ENCODE measurements at places on chromosomes 1 and 21.

GRCh38 chr1:20466273-20466672 lies 19.7 kb downstream of the CAMK2N1 start:
- peak; percentile 17 for DNase-seq

DNA sequence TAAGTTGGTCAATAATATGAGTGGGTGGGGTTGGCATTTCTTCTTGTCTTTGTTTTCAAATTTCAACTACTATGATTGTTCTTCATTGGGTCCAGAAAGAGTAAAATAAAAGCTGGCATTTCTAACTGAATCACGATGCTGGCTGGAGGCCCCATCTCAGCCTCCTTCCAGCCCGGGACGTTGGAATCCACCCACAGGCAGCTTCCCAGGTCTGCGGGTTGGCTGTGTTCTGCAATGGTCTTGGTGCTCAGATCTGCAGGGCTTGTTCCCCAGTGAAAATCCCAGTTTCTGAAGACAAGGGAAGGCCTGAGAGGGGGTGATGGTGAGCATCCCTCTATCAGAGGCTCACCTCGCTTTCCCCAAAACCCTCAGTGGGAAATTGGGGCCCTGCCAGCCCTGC lies 54.7 kb upstream of the ARHGEF16 start:
- no peak for DNase-seq

- DNase-seq = peak; percentile 74
Measured at GRCh38 chr1:151594143-151594625, 17.7 kb upstream of the SNX27 start.

GRCh38 chr1:244050835-244051444 lies at the start of gene ZBTB18:
ZBTB18 (plus strand) TSS chr1:244051283; CDS start chr1:244051432, 149 bp downstream.
- no peak for DNase-seq

DNA sequence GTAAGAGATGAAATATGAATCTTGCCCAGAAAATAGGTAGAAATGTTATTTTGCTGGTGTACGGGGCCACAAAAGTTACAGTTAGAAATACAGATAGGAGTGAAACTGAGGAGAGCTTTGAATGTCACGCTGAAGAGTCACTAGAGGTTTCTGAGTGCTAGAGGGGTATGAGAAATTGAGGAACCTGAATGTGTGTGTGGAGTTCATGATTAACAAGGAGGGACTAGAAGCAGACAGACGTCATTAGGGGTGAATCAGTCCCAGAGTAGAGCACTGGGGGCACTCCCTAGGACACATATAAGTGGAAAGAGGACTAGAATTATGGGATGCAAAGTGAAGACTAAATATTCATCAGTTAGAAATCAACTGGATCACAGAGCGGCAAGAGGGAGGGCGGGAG lies 188.9 kb upstream of the MAP1LC3C start:
- DNase-seq = no peak

- DNase-seq = no peak
Measured at GRCh38 chr21:42524341-42525028, 10.8 kb downstream of the SLC37A1 start.

DNA sequence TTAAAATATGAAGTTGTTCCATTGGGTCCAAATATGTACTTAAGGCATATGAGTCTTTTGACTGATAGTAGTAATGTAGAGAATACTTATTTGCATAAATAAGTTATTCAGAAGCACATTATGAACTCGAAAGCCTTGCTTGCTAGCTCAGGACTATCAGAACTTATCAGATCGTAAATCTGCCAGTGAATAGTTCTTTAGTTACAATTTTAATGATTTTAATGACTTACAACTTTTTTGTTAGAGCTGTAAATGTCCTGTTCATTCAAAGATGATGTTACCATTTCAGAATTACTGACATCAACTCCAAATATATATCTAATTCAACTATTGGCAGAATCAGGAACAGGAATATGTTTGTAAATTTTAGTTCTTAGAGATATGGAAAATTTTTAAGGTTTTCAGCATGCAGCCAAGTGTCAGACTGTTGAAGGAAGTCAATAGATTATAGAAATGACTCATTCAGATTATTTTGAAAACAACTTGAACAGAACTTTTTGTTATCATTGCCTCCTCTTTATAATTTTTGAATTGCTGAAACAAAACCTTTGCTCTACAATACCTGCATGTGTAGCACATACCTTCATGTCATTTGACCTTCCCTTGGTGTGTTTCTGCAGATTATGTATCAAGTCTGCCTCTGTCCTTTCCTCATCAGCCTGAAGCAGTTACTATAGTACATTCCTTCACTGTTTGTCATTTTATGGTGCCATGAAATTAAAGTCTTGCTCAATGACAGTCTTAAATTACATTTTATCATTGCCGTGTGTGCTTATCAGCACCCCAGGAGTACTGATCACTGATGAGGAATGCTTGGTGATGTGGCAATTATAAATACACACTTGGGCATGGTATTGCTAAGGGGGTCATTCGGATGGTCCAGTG lies 44.9 kb downstream of the LRRC8D start:
- DNase-seq = no peak

- no peak for DNase-seq
Measured at GRCh38 chr1:169112241-169112640, 5.8 kb downstream of the ATP1B1 start.

DNA sequence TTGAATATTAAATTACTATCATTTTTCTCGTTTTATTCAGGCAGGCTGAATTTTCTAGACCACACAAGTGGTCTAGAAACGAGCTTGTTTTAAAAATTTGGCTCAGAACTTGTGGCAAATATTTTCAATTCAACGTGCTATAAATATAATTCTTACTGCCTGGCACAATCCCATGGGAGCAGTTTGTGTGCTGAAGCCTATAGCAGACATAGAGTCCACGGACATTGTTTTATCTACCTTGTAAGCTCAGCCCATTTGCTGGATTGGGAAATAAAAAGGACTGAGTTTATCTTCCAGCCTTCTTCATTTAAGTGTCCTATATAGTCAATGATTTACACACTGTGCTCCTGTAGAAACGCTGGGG lies 103.4 kb downstream of the ZBTB18 start:
- no peak for DNase-seq

DNA sequence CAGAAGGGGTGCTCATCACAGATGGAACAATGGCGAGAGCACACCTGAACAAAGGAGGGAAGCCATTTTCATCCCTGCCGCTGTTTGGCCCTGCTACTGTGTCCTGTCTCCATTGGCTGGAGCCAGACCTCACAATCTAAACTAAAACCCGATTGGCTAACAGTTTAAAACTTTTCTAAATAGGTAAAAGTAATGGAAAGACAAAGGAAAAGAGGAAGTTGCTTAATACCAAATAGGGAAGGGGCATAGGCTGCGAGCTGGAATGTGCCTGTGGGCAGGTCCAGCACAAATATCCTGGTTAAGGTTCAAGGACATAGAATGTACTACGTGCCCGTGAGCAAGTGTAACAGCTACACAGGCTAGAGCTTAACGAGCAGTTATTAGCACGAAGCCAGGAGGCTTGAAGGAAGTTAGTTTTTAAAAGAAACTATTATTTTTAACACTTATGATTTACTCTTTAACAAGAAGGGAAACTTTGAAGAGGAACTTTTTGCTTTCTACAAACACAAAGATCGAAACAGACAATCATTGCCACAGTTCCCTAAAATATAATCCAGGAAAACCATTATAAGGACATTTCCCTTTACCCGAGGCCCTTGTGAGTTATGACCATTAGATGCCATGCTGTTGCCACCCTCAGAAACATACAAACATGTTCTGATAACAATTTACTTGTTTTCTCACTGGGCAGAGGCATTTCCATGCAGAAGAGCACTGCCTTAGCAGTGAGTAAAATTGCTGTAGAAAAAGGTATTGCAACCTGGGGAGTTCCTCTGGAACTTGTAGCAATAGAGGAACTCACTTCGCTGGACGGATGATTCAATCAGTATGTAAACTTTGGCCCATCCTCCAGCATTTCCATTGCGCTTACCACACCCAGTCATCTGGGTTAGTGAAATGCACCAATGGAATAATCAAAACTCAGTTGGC lies 4.8 kb upstream of the PTTG1IP start:
- DNase-seq = no peak

- DNase-seq = no peak
Measured at GRCh38 chr1:14443164-14443787, 155.2 kb upstream of the KAZN start.

DNA sequence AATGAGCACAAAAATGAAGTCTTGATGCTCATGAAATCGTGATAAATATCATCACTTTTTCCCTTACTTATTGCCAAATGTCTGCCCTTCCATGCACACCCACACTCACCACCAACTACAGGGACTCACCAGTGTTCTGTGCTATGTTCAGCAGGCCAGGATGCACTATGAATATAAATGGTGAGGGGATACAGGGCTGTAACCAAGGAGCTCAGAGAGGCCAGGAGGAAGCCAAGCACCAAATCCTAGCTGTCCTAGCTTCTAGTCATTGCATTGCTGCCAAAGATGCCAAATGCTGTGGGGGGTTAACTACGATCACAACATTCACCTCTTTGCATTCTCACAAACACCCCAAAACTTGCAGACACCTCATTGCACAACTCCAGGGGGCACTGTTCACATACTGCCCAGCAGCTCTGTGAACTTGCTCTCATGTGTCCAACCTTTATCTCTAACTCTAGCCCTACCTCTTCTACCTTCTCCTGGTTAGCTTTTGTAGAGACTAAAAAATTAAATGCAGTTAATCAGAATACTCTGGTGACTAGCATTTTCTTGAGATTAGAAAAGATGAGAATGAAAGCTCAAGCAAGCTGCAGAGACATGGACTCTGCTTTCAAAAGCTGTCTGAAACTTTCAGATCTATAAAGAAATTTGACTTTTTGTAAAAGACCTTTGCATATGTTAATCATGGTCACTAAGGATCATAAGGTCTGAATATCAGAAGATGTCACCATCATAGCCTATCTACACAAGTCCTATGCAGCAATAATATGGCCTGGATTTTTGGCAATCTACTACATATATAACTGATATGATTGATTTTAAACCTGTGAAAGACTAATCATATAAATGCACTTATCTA lies 13.9 kb upstream of the KIF14 start:
- no peak for DNase-seq

DNA sequence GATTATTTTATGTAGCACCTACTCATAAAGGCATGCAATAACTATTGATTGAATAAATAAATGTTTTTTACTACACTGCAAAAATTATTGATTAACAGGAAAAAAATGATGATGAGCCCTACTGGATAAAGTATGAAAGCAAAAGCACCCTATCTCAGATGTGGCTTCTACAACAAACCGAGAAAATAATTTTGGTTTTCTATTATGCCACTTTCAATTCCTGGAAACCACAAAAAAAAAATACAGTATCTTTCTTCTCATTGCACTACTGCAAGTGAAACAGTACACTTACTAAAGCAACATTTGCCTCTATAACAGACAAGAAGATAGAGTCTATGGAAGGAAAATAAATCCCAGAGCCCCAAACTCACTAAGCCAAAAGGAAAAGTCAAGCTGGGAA lies 1882.4 kb downstream of the NCAM2 start:
- DNase-seq = no peak

DNA sequence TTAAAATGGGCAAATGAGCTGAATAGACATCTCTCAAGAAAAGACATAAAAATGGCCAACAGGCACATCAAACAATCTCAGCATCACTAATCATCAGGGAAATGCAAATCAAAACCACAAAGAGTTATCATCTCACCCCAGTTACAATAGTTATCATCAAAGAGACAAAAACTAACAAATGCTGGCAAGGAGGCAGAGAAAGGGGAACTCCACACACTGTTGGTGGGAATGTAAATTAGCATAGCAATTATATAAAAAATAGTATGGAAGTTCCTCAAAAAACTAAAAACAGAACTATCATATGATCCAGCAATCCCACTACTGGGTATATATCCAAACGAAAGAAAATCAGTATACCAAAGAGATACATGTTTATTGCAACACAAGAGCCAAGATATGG lies 68.7 kb downstream of the DENND1B start:
- DNase-seq = no peak

DNA sequence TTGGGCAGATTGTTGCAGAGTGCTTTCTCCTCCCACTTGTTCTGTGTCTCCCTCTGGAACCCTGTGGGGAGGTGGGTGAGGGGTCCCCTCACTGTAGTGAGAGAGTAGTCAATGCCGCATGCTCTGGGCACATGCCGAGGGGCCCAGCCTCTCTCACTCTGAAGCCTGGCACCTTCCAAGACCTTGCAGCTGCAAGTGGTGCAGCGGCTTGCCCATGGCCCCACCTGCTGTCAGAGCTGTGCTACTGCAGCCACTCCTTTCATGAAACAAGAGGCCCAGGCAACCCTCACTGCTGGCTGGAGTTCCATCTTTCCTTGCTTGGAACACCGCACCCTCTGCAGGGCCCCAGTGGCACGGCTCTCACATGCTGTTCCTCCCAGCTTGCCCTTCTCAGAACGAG lies 58.4 kb upstream of the COL6A1 start:
- DNase-seq = no peak

GRCh38 chr1:226061841-226062557 lies 517 bp upstream of the H3-3A start:
- DNase-seq = no peak

DNA sequence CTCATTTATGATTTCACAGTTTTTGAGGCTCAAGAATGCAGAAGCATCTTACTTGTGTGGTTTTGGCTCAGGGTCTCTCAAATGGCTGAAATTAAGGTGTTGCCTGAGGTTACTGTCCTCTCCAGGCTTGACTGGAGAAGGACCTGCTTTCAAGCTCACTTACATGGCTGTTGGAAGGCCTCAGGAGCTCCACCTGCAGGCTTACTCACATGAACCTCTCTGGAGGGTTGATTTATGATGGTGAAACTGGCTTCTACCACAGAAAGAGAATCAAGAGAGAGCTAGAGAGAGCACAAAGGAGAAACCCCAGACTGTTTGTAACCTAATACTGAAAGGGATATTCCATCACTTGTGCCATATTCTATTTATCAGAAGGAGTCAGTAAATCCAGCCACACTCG lies 6.2 kb upstream of the KCNK2 start:
- DNase-seq = no peak

DNA sequence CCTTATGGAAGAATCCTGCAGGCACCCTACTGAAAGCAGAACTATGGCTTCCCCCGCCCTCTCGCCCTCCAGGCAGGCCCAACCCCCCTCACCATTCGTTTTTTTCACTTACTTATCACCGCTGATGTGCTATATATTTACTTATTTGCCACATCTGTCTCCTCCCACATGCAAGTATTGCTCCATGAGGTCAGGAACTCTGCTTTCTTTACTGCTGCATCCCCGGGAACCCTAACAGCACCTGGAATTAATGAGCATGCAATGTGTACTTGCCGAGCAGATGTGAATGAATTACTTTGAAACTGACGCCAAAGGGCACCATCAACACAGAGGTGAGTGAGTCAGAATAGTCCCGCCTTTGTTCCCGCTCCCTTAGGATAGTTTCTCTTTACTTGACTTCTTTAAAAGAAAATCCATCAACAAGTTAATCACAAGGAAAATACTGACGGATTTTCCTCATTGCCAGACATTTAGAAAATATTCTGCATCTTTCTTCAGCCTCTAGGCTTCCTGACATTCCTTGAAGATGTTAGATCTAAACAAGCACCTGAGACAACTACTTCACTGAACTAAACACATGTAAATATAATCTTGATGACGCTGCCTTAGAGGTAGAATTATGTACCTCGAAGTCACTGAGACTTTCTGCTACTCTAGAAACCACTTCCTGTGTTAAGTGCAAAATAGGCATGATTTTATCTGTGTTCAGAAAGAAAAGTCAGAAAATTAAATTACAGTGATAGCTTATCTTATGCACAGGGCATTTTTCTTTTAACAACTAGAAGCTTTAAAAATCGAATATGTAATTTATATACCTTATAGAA lies 17.5 kb upstream of the RAB4A start:
- peak; percentile 20 for DNase-seq

GRCh38 chr1:200925831-200926230 lies 31.1 kb downstream of the INAVA start:
- DNase-seq = no peak

- DNase-seq = no peak
Measured at GRCh38 chr1:39538531-39539251, 37.9 kb downstream of the PABPC4 start.
